ENCODE measurements at places on chromosomes 16 and 17. TPM values are rescaled to one million over a fixed set of nuclear protein-coding genes. Genes with fewer than 3 reads are reported as not detected.

DNA sequence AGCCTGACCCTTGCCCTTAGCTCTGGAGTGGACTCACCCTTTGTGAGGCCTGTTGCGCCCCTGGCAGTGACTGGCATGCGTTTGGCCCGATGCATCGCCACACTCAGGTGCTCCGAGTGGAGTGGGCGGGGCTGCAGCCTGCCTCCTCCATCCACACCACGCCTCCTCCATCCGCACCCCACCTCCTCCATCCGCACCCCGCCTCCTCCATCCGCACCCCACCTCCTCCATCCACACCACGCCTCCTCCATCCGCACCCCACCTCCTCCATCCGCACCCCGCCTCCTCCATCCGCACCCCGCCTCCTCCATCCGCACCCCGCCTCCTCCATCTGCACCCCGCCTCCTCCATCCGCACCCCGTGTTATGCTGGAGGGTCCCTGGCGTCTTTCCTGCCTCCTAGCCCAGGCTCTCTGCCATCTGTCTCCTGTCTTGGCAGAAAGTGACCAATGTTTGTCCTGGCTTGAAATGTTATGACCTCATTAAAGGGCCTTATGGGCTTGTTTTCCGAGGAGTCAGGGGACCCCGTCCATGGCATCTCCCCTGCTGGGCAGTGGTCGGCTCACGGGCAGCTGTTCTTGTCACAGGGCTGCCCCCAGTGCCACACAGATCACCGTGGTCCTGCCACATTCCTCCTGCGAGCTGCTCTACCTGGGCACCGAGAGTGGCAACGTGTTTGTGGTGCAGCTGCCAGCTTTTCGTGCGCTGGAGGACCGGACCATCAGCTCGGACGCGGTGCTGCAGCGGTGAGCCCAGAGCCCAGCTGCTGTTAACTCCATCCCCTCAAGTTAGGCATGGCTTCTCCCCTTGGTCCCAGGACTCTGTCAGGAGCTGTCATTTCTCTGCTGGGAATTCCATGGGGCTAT, 28.7 kb upstream of the MYO15B start:
- DNase-seq: no peak

DNA sequence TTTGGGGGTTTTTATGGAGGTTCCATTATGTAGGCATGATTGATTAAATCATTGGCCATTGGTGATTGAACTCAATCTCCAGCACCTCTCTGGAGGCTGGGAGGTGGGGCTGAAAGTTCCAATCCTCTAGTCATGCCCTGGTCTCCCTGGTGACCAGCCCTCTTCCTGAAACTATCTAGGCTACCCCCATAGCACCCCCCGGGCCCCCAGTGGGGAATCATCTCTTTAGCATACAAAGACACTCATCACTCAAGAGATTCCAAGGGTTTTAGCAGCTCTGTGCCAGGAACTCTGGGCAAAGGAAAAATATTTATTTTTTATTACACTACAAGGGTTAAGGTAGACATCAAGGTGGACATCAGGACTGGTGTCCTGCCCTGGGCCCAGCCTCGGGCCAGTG, 10.6 kb downstream of the SLC46A1 start:
- no peak for DNase-seq

- DNase-seq: no peak
These were observed 9.7 kb downstream of the MPRIP start for GRCh38 chr17:17051791-17052461.

GRCh38 chr17:66976781-66977201, 12.3 kb downstream of the CACNG4 start:
- no peak for DNase-seq

DNA sequence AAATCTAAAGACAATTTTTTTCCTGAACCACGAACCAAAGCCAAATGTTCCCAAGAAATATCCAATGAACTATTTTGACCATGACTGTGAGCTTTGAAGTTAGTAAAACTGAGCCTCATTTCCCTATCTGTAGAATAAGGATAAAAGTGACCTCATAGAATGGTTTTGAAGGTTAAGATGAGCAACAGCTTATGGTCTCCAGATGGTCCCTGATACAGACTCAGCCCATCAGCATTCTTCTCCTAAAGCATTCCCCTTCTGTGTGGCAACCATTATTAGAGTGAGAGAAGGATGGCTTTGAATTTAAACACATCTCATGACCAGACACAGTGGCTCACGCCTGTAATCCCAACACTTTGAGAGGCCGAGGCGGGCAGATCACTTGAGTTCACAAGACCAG, 70.1 kb downstream of the COPRS start:
- DNase-seq: no peak

GRCh38 chr17:9071811-9072498, 50.6 kb downstream of the NTN1 start:
- no peak for DNase-seq

DNA sequence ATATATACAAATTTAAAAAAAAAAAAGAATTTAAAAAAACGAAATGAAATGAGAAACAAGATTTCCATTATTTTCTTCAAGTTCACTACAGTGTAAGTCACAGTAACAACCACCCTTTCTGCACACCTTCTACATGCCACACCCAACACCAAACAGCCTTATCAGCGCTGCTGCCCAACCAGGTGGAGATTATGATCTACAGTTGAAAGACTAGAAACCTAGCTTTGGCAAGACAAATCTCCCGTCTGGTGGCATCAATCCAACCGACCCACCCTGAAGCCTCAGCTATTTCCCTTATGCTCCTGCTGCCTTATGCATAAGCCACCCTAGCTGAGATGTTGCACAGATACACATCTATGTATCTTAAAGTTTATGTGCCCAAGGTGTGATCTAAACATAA, 60.8 kb downstream of the PARN start:
- no peak for DNase-seq

DNA sequence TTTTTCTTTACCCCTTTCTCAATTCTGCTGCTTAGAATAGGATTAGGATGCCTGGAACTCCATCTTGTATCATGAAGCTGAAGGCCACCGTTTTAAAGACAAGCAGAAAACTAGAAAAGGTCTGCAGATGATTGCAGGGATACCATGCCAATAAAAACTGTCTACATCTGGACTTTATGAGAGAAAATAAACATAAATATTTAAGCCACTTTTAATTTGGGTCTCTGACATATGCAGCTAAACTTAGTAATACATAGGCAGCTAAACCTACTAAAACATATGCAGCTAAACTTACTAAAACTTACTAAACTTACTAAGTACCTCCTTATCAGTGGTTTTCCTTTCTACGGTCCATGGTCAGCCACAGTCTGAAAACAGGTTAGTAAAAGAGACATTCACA, 48.4 kb downstream of the FBXL20 start:
- no peak for DNase-seq

Gene OR1F1
- not detected for polyA plus RNA-seq

- no peak for DNase-seq
These were observed 17.1 kb upstream of the DOK4 start for GRCh38 chr16:57503366-57503765.

Gene NT5C
- polyA plus RNA-seq: 38.0 TPM

- no peak for DNase-seq
These were observed 24.1 kb upstream of the ADORA2B start for GRCh38 chr17:15920758-15921239.
